ENCODE measurements at places on chromosomes 3 and 15.
A peak's percentile ranks its signal among the peaks of the same experiment; 100 is the strongest.

GRCh38 chr3:62238431-62238830, 134.9 kb downstream of the FEZF2 start:
- DNase-seq, result no peak

GRCh38 chr3:11126653-11127052, 27.6 kb upstream of the HRH1 start:
- DNase-seq, result no peak

DNA sequence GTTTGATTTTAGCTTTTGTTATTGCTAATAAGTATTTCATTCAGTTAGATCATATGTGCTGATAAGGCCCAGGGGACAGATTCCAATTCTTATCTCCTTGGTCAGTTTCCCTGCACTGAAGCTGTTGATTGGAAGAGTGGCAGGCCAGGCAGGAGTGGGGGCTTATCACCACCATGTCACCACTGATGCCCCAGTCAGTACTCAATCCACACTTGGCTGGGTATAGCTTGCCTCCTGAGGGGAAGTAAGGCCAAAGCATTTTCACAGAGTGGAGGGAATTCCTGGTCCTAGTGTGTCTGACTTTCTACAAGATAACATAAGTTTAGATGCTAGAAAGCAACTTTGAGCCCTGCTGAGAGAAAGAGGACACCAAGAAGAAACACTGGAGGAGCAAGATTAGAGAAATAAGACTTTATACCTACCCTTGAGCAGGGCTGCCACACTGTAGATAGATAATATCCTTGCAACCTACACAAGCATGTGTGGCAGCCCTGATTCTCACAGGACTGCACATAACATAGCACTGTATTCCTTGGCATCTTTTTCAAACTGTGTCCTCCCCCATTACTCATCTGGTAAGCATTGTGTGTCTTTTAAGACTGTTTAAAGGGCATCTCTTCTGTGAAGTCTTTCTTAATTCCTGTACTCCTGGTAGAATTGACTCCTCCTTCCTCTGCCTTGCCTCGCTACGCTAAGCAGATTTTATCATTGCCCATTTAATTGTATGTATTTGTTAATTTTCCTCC, 24.3 kb downstream of the OXNAD1 start:
- no peak for DNase-seq

DNA sequence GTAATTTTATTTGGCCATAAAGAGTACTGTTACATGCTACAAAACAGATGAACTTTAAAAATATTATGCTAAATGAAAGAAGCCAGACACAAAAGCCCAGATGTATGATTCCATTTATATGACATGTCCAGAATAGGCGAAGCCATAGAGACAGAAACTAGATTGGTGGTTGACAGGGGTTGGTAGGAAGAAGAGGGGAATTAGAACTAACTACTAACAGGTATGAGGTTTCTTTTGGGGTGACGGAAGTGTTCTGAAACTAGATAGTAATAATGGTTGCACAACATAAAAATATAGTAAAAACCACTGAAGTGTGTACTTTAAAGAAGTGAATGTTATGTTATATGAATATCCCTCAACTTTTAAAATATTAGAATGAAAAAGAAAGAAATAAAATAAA, 66.1 kb downstream of the GBE1 start:
- DNase-seq, result no peak

GRCh38 chr3:3023111-3023745, 86.9 kb downstream of the IL5RA start:
- no peak for DNase-seq

- no peak for DNase-seq
Measured at GRCh38 chr3:52110502-52110901, 43.7 kb downstream of the POC1A start.

DNA sequence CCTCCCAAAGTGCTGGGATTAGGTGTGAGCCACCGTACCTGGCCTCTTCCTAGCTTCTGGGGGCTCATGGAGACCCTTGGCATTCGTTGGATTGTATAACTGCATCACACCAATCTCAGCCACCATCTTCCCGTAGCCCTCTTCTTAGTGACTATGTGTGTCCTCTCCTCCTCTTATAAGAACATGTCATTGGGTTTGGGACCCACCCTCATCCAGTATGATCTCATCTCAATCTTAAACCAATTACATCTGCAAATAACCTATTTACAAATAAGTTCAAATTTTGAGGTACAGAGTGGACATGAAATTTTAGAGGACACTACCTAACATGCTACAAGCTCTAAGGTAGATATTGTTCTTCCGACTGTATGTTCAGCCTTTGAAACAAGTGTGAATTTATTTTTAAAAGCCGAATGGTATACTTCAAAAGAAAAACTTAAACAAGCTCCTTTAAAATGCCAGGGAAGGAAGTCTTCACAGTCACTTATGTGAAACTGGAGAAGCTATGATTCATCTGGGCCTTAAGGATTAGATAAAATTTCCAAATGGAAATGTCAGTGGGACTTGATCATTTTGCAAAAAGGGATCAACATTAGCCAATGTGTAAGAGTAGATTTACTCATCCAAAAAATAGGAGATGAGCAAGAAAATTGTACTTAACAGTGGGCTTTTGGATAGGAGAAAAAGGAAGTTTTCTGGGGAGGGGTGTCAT, 225.7 kb downstream of the MEX3B start:
- DNase-seq, result no peak

DNA sequence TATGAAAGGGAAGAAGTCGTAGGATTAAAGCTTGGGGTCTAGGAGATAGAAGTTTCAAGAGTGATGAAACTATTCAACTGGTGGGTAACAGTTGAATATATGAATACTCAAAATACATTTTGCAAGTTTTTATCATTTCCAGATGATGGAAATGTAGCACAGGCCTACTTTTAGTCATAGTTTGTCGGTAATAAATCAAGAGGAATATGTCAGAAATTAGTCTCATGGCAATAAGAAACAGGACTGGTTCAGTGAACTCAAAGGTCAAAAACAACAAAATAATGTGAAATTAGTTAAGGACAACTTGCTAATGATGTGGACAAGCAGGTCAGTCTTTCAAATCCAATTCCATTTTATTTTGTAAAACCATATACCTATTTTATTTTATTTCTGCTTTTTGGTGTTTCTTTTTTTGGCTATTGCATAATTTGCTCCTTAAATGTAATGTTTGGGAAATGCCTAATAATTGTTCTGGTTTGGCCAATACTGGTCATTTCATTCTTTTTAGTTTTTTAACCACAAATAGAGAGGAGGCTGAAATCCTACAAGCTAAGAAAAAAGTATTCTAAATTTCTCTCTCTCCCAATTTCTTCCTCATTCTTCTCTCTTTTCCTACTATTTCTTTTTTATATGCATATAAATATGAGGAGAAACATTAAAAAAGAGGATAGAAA, 195.2 kb upstream of the ARHGEF26 start:
- DNase-seq, result no peak

DNA sequence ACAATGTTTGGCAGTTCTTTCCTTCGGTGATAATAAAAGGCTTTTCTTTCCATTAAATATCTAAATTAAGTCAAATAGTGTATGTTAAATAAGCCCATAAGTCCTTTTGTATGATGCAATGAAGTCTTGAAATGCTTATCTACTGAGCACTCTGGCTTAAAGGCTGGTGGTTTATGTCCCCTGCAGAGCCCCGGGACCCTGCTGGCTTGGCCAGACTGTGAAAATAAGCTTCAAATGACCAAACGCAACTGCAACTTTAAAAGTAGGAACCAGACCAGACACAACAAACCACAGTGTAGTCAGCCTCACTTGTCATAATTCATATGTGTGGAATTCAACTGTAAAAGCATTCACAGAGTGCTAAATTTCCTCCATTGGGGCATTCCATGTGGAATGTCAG, 72.5 kb downstream of the FOXP1 start:
- no peak for DNase-seq

DNA sequence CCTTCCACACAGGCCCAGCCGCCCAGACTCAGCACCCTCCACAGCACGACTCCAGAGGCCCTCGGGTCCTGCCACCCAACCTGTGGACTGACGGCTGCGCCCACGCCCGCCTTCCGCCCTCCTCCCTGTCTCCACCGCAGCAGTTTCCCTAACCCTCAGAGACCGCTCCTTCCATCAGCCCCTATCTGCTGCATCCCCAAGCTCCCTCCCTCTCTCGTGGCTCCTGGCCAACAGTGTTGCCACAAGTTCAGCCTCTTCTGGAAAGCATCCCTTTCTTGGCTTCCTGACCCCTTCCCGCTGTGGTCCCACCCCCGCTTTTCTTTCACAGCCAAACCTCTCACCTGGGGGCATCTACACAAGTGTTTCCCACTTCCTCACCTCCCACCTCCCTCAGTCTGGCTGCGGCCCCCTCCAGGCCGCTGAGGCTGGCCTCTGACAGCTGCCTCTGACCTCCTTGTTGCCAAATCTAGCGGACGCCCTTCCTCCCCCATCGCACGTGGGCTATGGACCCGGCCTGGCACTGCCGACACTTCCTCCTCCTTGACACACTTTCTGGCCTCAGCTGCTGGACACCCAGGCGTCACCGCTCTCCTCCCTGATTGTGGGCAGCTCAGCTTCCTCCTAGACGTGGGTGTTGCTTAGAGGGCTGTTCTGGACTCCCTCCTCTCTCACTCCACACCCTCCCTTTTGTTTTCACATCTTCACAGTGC, 168.8 kb upstream of the TLE3 start:
- peak; percentile 80 for DNase-seq

DNA sequence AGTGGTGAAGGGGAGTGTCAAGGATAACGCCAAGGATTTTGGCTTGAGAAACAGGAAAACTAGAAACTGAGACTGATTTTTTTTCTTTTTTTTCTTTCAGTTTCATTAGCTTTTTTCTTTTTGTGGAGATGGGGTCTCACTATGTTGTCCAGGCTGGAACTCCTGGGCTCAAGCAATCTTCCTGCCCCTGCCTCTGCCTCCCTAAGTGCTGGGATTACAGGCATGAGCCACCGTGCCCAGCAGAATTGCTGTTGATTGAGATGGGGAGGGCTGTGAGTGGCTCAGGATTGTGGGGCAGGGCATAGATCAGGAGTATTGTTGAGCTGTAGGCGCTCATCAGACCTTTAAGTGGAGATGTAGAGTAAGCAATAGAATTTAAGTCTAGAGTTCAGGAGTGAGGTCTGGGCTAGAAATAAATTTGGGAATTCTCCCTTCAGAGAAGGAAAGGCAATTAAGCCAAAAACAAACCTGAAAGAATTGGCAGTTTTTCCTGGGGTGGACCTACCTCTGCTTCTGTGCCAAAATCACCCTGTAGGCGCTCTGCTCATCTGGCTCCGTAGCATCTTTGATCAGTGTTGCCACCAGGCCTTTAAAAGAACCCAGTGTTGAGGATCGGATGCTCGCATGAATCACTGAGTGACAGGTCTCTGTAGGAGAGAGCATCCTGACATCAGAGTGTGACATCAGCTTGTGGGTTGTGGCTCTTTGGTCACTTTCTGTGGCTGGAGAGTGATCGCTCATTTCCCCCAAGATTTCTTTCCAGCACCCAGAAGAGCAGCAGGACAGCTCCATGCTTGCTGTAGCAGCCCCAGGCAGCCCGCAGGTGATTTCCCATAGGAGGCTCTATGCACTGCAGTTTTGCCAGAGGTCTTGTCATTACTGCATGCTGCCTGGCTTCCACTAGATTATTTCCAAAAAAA, 15.8 kb downstream of the ABHD17C start:
- DNase-seq, result no peak

GRCh38 chr3:72738752-72739530, 109.3 kb downstream of the SHQ1 start:
- DNase-seq, result no peak

- DNase-seq, result no peak
Measured at GRCh38 chr3:169305460-169305859, 358.1 kb downstream of the MECOM start.

GRCh38 chr3:115217292-115217677, 70.2 kb upstream of the ZBTB20 start:
- DNase-seq, result no peak

GRCh38 chr3:20984594-20985205, 766.3 kb downstream of the ZNF385D start:
- DNase-seq, result no peak

- DNase-seq, result no peak
Measured at GRCh38 chr3:48367201-48367600, 4.8 kb upstream of the FBXW12 start.

GRCh38 chr15:45265506-45265905, 13.5 kb downstream of the SLC28A2 start:
- DNase-seq, result no peak

DNA sequence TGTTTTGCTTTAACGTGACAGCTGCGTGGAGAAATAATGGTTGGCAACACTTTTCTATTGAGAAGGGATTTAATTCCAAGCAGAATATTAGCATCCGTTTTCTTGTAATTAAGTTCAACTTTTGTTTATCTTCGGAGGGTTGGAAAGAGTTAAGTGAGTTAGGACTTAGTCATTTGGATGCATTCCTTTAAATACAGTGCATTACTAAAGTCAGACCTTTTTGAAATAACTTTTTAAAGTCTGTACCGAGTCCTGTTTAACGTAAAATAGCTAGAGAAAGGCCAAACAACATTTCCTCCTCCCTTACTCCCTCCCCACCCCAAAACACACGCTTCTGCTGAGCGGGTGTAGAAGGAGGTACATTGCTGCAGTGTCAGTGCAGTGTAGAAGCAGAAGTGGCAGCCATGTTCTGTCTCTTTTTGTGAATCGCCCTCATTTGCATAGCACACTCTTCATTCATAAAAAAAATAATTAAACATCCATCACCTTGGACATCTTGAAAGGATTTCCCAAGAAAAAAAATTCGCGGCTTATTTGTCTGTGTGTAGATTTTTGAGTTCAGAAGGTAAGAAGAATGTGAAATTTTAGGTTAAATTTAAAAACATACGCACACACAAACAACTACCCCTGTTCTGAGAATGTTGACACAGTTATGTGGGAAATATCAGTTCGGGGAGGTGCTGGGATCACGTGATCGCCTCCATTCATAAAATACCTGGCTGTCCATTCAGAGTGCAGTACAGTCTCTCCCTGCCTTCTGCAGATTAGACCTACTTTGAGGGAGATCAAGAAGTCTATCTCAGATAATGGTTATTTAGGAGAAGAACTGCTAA, 1.6 kb downstream of the SPRED1 start:
- peak; percentile 60 for DNase-seq

DNA sequence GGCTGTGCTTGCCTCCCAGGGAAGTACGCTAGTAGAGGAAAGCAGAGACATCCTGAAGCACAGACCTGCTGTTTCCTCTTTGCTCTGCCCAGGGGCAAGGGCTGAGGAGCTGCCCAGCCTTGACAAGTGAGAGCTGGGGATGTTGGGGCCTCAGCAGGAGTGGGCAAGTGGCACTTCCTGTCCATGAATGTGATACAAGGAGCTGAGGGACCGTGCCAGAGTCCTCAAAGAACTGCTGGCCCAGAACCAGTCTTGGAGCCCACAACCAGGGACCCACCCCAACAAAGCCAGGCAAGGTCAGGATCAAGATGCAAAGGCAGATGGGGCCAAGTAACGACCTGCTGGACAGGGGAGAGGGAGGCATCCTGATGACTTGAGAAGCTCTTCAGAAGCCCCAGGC, 70.3 kb downstream of the TRIM42 start:
- DNase-seq, result no peak

DNA sequence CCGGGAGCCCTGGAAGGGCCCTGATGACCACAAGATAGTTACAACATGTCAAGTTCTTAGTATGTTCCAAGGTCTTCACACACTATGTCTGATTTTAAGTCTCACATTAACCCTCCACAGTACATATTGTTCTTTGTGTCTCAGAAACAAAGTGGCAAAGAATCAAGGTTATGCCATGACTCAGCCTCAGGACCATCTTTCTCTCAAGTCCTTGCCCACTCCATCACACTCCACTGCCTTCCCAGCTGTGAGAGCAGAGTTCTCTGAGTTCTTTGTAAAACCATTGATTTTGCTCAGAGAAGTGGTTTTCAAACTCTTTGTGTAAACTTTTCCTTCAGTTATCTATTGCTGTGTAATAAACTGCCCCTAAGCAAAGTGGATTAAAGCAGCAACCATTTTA, 67.9 kb upstream of the C3orf80 start:
- DNase-seq, result no peak

GRCh38 chr3:72766866-72767265, 81.4 kb downstream of the SHQ1 start:
- DNase-seq, result no peak
